ENCODE measurements at places on chromosomes 2 and 18.

DNA sequence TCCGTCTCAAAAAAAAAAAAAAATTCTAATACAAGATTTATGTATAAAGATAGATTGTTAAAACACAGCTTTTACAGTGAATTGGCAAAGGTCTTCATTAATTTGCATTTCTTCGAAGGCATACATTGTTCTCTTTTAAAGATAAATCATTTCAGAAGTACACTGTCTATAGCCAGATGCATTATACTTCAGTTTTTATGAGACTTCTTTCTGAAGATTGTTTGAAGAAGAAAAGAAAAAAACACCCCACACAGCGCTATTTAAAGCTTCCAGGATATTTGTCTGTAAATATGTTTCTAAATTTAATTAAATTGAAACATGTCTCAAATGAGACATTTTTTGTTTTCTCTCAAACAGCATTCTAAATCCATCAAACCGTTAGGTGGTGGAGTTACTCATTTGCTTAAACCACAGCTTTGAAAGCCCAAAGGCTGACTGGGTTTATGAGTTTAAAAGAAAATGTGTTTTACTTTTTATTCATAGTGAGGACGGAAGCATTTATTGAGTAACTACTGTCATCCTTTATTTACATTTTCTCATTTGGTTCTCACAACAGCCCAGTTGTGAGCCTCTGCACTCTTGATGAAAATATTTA lies 42.4 kb upstream of the C1GALT1C1L start:
- DNase-seq, result no peak

- DNase-seq, result no peak
Observed at GRCh38 chr18:10953672-10954071, 195.7 kb downstream of the PIEZO2 start.

- no peak for DNase-seq
Observed at GRCh38 chr2:10179422-10179821, 56.9 kb downstream of the RRM2 start.

DNA sequence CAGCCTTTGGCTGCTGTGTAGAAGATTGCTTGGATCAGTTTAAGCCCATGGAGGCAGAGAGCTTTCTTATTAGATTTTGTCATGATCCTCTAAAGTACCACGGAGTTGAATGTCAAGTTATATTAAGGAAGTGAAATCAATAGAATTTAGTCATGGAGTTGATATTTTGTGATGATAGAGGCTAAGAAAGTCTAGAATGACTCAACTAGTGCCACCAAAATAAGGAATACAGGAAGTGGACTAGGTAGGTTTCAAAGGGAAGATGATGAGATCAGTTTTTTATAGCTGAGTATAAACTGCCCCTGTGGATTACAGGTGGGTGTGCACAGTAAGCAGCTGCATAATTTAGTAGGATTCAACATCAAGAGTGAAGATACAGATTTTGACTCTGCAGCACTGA lies 25.2 kb downstream of the FBXO36 start:
- no peak for DNase-seq

DNA sequence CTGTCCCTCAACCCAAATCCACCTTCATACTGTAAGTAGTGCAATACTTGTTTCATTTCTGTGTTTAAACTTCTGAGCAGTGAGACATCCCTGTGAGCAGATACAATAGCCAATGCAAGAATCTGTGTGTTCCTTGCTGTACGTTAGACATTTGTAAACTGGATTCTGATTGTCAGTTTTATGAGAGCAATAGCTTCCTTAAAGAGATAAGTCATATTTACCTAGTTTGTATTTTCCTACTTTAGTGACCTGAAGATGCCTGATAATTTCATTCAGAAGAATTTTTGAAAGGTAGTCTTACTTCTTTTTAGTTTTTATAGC lies 90.7 kb downstream of the DPP4 start:
- DNase-seq, result no peak

- DNase-seq, result no peak
Observed at GRCh38 chr2:174613531-174613930, 15.9 kb upstream of the WIPF1 start.

DNA sequence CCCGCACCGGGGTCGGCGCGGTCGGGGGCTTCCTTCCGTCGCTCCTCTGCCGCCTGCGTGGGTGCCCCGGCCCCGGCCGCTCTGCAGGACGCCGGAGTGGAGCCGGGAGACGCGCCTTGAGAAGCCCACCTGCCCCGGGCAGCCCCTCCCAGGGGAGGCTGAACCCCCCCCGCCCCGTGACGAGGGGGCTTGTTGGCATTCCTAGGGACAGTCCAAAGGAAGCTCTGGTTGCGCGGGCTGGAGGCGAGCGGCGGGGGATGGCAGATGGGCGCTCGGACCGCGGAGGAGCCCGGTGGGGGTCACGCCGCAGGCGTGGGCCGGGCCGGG lies 133.5 kb upstream of the MGAT5 start:
- DNase-seq, result no peak

GRCh38 chr18:9926223-9926894 lies 12.5 kb downstream of the VAPA start:
- no peak for DNase-seq

- DNase-seq, result no peak
Observed at GRCh38 chr2:84851876-84852275, 29.0 kb downstream of the TRABD2A start.

DNA sequence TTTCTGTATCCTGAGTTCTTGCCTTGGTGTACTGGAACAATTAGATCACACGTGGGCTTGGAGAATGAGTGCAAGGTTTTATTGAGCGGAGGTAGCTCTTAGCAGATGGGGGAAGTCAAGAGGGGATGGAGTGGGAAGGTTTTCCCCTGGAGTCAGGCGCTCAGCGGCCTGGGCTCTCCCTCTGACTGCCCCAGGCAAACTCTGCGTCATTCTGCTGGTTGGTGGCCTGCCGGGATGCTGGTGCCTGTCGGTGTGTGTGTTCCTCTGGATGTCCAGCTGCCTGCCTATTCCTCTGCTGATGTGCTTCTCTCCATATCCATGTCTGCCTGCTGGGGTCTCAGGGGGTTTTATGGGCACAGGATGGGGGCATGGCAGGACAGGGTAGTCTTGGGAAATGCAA lies 111.0 kb downstream of the TRIB2 start:
- DNase-seq, result no peak

DNA sequence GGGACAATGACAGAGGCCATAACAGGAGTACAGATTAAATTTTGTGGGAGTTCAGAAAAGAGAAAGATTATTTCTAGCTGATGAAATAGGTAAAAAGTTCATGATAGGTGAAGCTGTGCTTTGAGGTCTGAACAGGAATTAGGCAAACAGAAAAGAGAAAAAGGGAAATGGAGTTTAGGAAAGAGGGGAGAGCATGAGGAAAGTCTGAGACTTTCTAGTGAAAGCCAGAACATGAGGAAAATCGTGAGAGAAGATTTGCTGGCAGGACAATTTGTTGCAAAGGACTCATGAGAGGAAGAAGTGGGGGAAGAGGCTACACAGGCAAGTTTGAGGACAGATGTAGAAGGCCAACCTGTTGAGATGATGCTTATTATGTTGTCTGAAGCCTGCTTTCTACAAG lies 6.3 kb upstream of the CHN1 start:
- no peak for DNase-seq

DNA sequence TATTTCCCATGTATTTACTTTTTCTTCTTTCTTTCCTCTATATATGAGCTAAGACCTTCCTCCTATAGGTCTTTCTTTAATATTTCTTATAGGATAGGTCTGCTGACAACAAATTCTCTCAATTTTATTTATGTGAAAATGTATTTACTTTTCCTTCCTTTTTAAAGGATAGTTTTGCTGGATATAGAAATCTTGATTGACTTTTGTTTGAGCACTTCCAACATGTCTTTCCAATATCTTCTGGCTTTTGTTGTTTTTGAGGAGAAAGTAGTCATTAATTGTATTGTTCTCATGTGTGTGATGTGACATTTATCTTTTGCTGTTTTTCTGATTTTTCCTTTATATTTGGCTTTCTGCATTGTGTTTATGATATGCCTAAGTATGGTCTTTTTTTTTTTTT lies 28.9 kb upstream of the FBLN7 start:
- no peak for DNase-seq

- DNase-seq, result no peak
Observed at GRCh38 chr2:67854103-67854743, 208.6 kb downstream of the C1D start.

DNA sequence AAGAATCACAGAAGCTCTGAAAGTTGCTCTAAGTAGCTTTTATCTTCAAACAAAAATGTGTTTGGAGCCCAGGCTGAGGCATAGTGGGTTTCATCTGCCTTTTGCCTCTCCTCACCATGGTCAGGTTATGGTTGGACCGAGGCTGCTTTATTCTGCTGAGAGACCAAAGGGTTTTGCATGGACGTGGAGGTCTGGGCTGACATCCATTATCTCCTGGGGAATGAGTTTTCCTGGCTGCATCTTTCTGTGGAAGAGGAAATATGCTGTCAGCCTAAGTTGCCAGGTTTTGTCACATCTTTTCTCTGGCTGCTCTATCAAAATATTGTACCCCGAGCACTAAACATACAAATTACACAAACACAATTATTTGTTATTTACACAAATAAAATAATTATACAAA lies 223.2 kb downstream of the LDLRAD4 start:
- DNase-seq, result no peak

GRCh38 chr2:11777066-11777782 lies 30.8 kb downstream of the LPIN1 start:
- DNase-seq, result no peak

GRCh38 chr2:155062250-155062921 lies 363.9 kb downstream of the KCNJ3 start:
- DNase-seq, result no peak

DNA sequence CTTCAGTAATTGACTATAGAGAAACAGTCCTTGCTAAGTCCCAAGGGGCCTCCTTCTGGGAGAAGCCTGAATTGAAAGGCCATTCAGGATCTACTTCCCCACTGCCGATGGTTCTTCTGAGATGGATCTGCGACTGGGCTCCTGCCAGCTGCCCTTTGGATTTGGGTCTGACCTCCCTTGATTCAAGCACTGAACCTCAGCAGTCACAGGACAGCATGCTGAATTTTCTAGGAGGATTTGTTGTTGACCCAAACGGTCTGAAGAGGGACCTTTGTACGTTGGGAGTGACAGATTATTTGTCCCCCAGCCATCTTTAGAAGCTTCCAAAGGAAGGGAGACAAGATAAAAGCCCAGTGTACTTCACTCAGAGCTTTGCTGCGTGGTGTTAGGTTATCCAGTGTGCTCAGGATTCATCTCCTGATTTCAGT lies 67.1 kb downstream of the NXPH2 start:
- no peak for DNase-seq

- DNase-seq, result no peak
Observed at GRCh38 chr18:9413576-9413975, 61.7 kb upstream of the RALBP1 start.

DNA sequence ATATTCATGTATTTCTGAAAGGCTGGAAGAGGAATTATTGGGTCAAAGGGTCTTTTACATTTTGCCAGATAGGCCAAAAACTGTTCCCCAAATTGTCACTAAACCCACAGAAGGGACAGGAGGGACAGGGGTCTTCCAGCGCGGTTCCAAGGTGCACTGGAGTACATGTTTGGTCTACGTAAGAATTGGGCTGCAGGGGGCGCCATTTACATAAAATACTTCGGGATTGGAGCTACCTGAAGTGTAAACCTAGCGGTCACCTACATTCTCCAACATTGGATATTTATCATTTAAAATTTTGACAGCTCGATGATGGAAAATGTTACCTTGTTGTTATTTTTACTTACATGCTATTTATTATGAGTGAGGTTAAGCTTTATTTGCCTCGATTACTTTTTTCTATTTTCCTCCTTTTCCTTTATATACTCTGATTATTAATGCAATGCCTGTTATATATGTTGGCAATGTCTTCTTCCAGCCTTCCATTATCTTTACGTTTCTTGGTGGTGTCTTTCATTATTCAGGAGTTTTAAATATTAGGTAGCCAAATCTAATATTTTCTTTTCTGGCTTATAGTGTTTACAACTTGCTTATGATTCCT lies 43.0 kb upstream of the RAB6C start:
- DNase-seq, result no peak

DNA sequence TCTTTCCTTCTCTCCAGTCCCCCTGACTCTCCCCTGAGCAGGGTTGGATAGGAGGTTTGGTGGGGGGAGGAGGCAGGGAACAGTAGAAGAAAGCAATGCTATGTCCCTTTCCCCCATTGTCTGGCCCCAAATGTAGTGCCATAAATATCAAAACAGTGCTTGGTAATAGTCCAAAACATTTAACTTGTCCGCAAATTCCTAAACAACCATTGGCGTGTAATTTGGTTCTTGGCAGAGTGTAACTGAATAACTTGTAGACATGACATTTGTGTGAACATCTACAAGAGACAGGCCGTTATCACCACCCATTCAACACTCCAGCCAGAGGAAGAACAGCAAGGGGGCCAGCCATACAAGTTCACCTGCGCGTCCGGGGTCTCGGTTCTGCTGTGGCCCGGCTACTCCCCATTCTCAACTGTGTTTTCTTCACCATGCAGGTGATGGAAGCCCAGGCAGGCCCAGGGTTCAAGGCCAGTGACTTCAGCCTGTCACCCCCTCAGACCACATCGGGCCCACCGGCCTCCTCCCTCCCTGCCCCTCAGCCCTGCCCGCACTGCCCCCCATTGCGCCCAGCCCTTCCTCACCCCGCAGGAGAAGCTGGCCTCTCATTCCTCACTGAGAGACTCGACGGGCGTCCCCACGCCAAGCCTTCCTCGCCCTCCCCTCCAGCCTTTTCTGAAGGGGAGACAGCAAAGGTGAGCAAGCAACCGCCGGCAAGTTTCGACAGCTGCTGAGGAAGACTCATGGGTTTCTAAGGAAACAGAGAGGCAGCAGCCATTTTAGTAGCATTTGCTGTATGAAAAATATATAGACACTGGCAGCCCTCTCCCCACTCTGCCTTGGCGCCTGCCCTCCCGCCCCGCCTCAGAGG lies 699 bp upstream of the RAPGEF4 start:
- DNase-seq, result no peak

Data from stimulated activated CD8-positive, alpha-beta memory T cell treated with anti-CD3 and anti-CD28 coated beads, Interleukin-7, amount 100 ng/mL, for 1 hour (primary cell).